ENCODE measurements at places on chromosomes 5 and 9. TPM values are rescaled to one million over a fixed set of nuclear protein-coding genes. Genes with fewer than 3 reads are reported as not detected.

PCDHGB1 gene
- polyA plus RNA-seq: 0.39 TPM

DNA sequence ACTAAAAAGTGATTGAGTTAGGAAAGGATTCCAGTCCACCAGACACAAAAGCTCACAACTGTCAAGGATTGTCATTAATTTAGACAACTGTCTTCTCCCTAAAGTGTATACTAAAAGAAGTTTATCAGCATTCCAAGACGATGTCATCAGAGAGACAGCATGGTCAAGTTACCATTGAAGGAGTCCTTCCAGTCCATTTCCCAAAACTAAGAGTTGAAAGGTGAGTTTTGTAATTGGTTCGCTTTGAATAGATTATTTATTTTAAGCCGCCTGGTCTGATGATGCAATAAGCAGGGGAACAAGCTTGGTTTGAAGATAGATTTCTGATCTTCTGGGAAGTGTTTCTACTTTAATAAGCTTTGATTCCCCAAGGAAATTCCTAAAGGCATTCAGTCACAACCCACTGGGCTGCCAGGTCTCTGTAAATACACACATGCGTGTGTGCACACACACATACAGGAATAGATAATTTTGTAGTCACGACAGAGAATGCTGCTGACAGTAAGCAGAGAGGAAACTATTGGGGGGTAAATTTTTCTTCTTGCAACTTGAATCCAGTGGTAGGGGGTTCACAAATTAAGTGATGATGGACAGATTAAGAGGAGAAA is 234.8 kb downstream of the PIK3R1 start:
- H3K27me3 ChIP-seq: no peaks in the 10 kb centered on the region
- H3K4me1 ChIP-seq: peaks cover 5% of the 10 kb centered on the region
- no peak for DNase-seq
- H3K4me3 ChIP-seq: no peak overlapping the region

GRCh38 chr5:76445063-76445462 is 42.0 kb downstream of the IQGAP2 start:
- no peak overlapping the region for H3K4me3 ChIP-seq
- peaks cover 3% of the 10 kb centered on the region for H3K27me3 ChIP-seq
- DNase-seq: no peak
- no peaks in the 10 kb centered on the region for H3K36me3 ChIP-seq

KCNV2 gene
- not detected for polyA plus RNA-seq

- peaks cover 2% of the 10 kb centered on the region for H3K4me1 ChIP-seq
- no peaks in the 10 kb centered on the region for H3K27me3 ChIP-seq
- H3K27ac ChIP-seq: no peak overlapping the region
- H3K36me3 ChIP-seq: no peaks in the 10 kb centered on the region
- no peak overlapping the region for H3K4me3 ChIP-seq
- no peak for DNase-seq
These were observed 39.2 kb downstream of the ARRDC3 start for GRCh38 chr5:91343916-91344315.
